ENCODE measurements at places on chromosomes 1 and 21.

- no peak for DNase-seq
These were observed 19.3 kb downstream of the SERTAD4 start for GRCh38 chr1:210251680-210252490.

DNA sequence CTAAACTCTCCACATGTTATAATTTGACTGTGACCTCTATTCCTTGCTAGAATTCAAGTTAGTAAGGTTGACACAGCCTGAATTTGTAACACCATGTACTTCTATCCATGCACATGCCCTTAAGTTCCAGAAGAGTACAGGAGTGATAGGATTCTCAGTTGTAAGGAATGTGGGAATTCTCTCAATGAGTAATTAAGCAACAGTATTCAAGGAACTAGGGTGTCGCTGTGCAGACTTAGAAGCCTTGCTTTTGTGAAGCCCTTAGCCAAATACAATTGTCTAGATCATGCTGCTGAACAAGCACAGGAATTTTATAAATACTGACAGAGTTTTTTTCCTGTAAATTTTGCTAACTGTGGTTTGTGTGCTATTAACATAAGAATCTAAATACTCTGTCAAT is 276.3 kb upstream of the PTBP2 start:
- DNase-seq: no peak

GRCh38 chr1:156347331-156347730 is 9.0 kb downstream of the TSACC start:
- no peak for DNase-seq

- DNase-seq: no peak
These were observed 19.8 kb downstream of the CD34 start for GRCh38 chr1:207891148-207891547.

DNA sequence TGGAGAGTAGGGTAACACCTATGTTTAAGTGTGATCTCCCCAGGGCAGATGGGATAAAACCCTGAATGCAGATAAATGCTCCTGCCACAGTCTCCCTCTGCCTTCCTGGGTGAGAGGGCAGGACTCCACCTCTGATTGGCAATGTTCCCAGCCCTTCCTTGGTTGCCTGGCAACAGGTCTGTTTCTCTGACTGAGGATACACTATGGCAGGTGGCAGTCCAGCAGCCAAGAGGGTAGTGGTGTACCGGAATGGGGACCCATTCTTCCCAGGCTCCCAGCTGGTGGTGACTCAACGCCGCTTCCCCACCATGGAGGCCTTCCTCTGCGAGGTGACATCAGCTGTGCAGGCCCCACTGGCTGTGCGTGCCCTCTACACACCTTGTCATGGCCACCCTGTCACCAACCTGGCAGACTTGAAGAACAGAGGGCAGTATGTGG is at the start of gene DCDC2B:
Gene DCDC2B (plus strand): TSS at position 199 of the 438 bp plus-strand sequence. CDS start 5 bp downstream, at position 204.
- DNase-seq: no peak

DNA sequence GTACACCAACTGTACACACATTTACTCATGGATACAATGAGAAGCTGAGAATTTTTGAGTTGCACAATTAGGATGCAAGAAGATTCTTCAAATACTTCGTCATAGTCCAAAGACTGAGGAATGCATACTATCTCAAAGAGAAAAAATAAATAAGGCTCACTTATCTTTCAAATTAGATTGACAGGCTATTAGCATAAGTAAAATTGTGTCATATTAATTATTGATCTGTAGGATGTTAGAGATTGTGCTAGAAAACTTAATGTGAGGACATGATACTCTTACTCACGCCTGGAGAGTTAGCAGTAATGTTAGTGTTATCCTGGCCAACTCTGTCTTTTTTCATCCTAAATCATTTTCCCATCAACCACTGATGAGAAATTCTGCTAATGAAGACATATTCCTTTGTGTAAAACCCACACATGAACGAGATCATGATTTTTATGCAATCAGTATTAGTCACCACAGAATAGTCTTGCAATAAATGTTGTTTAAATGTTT is 659.0 kb downstream of the LTN1 start:
- DNase-seq: no peak

DNA sequence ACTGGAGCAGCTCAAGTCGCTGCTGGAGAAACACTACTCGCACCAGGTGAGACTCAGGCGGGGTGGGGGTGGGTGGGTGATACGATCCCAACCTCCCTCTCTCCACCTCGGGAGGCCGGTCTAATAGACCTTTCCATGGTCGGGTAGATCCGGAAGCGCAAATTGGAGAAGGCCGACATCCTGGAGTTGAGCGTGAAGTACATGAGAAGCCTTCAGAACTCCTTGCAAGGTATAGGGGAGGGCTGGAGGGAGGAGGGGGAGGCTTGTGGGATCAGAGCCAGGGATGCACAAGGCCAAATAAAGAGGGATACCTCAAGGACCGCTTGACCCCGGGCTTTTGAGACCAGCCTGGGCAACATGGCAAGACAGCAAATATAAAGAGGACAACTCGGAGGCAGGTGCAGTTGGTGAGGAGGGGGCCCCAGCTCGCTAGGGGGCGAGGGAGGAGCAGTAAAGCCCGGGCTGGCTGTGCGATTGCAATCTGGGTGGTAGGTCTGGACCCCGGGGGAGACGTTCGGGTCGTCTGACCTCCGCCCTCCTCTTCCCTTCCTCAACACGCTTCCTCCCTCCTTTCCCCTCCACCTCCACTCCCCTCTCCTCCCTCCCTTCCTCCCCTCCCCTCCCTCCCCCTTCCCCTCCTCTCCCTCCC is 546 bp downstream of the HES3 start:
- no peak for DNase-seq

Data from HuH-7 (cell line).